ENCODE measurements at places on chromosomes 7 and 10.

- no peak for DNase-seq
- no peaks in the 10 kb centered on the region for H3K4me1 ChIP-seq
- H3K36me3 ChIP-seq: no peaks in the 10 kb centered on the region
- no peak overlapping the region for H3K27ac ChIP-seq
Measured at GRCh38 chr7:131241386-131241785, 86.3 kb upstream of the MKLN1 start.

DNA sequence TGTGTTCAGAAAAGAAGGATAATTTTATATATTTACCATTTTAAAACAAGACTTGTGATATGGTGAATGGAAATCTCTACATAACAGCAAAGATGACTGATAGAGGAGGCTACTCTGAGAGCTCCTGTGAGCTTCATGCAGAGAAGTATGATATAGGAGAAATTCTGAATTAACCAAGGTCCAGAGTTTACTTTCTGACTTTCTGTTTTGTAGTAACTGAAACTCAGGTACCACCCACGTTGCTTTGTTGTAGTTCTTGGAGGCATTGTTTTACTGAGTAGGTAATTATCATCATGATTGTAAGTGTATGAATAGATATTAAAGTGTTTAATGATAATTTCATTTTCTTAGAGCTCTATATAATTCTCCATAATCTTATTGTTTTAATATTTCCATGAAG lies 18.0 kb upstream of the SFR1 start:
- DNase-seq: no peak
- H3K36me3 ChIP-seq: no peaks in the 10 kb centered on the region
- H3K27me3 ChIP-seq: no peaks in the 10 kb centered on the region

GRCh38 chr10:66353422-66353821 lies 572.4 kb upstream of the LRRTM3 start:
- no peaks in the 10 kb centered on the region for H3K27me3 ChIP-seq

- H3K4me3 ChIP-seq: no peak overlapping the region
- no peaks in the 10 kb centered on the region for H3K4me1 ChIP-seq
- no peak overlapping the region for H3K27ac ChIP-seq
- H3K36me3 ChIP-seq: no peaks in the 10 kb centered on the region
Measured at GRCh38 chr7:12490107-12490688, 80.3 kb upstream of the SCIN start.

- no peak overlapping the region for H3K27ac ChIP-seq
- peaks cover 4% of the 10 kb centered on the region for H3K4me1 ChIP-seq
- H3K36me3 ChIP-seq: no peaks in the 10 kb centered on the region
- no peak for DNase-seq
- H3K4me3 ChIP-seq: peak overlapping the region; percentile 55
Measured at GRCh38 chr10:93815304-93816096, 57.8 kb downstream of the LGI1 start.

GRCh38 chr7:102152672-102153598 lies 133.7 kb upstream of the SH2B2 start:
- no peaks in the 10 kb centered on the region for H3K27me3 ChIP-seq
- no peaks in the 10 kb centered on the region for H3K4me1 ChIP-seq
- H3K36me3 ChIP-seq: no peaks in the 10 kb centered on the region
- H3K4me3 ChIP-seq: no peak overlapping the region
- no peak for DNase-seq

DNA sequence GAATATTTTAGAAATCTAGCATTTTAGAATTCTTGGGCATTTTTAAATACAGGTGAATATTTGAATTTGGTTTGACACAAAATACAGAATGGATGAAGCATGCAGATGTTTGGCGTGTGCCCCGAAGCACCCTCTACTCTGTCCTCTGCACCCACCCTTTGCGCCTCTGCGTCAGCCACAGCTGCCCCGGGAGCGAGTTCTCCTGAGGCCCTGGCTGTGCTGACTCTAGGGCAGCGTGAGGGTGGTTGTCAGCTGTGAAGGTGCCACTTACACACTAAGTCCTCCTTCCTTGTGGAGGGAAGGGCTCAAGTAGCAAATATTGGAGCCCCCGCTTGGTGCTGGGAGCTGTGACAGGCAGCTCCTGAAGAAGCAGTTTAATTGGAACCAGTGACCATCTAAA lies 48.4 kb downstream of the DAGLB start:
- no peaks in the 10 kb centered on the region for H3K27me3 ChIP-seq
- peak overlapping the region; percentile 4 for H3K27ac ChIP-seq
- peaks cover 38% of the 10 kb centered on the region for H3K4me1 ChIP-seq
- DNase-seq: no peak
